ENCODE measurements at places on chromosomes 7 and 10.

DNA sequence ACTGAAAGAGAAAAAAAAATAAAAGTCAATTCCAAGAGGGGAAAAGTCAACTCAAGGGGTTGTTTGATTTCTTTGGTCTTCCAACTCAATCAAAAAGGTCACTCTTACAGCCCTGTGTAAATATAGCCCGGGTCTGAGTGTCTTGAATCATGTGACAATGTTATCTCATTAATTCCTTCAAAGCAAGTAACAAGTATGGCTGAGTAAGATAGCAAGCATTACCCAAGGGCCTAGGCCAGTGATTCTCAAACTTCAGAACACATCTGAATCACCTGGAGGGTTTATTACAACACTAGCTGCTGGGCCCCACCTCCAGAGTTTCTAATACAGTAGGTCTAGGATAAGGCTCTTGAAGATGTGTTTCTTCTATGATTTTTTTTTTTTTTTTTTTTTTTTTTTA lies 125.0 kb downstream of the PRLHR start:
- no peak for DNase-seq

DNA sequence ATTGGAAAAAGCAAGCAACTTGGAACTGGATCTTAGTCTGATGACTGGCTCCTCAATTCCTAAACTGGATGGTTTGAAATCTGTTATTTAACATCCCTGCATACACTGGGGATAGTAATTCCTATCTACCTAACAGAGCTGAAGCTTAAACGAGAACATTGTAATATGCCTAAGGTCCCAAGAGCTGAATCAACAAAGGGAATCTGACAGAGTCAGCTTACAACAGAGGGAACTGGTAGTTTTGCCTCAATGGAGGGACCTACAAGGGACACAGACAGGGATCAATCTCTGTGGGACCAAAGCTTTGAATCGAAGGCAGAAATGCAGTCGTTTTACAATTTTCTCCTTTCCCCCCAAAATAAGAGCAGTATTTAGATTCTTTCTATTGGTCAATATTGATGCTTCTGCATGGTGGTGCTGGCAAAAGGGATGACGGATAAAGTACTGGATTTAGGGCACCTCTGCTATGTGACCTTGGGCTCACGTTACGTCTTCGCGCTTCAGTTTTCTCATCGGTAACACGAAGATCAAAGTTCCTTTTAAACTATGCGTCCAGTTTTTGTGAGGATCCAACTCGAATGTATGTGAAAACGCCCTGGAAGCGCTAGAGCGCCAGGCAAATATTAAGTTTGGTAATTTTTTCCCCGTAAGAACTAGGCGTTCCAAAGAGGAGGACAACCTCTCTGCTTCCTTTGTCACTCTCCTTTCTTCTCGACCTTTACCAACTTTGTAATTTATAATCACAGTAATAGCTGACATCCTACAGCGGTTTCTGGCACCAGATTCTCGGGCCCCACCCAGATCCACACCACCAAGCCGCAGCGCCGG lies 1.1 kb downstream of the ACTR1A start:
- no peak for DNase-seq

- DNase-seq = no peak
These were observed 200.3 kb upstream of the ZMIZ1 start for GRCh38 chr10:78868456-78868855.

GRCh38 chr10:43196131-43196980 lies 58.1 kb downstream of the CSGALNACT2 start:
- no peak for DNase-seq

- DNase-seq = no peak
These were observed 73.2 kb upstream of the TPK1 start for GRCh38 chr7:144908943-144909556.

- no peak for DNase-seq
These were observed 37.1 kb upstream of the SEC61G start for GRCh38 chr7:54796150-54796549.

GRCh38 chr10:33858326-33858725 lies 523.9 kb upstream of the NRP1 start:
- DNase-seq = no peak

DNA sequence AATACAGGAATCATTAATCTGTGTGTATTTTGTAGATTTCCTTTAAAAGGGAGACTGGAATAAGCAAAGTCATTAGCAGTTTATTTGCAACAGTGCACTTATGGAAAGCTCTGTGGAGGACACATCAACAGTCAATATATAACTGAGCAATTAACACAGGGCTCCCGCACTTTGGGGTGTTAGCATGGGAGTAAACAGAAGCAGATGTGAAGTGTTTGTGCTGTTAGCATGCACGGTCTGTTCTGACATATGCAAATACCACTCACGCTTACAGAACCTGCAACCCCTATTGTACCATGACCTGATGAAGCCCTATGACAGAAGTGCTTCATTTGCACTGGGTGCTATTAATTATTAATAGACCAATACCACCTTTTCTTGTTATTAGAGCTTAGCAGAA lies 118.9 kb downstream of the PPP1R3A start:
- DNase-seq = no peak

GRCh38 chr10:131049016-131049415 lies 262.5 kb downstream of the TCERG1L start:
- DNase-seq = no peak

GRCh38 chr10:125985557-125986240 lies 89.3 kb downstream of the FANK1 start:
- no peak for DNase-seq

- DNase-seq = no peak
These were observed 75.3 kb downstream of the NDUFB2 start for GRCh38 chr7:140771826-140772225.

DNA sequence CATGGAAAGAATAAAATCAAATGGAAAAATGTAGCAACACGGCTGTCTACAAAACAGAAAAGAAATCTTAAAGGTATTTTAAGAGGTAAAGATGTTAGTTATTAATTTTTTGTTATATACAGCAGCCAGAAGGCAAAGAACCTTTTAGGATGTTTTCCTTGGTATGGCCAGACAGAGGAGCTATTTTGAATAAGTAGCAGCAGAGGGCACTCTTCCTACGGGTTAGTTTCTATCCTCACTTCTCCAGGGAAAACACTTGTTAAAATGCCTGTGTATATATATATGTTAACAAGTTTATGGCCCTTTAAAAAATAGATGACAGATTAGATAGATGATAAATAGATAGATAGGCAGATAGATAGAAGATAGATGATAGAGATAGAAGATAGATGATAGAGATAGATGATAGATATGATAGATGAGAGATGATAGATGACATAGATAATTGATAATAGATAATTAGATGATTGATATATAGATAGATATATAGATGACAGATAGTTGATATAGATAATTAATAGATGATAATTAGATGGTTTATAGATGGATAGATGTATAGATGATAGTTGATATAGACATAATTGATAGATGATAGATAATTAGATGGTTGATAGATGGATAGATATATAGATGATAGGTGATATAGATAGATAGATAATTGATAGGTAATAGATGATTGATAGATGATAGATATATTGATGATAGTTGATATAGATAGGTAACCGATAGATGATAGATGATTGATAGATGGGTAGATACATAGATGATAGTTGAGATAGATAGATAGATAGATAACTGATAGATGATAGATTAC lies 57.8 kb upstream of the WIPF3 start:
- no peak for DNase-seq

DNA sequence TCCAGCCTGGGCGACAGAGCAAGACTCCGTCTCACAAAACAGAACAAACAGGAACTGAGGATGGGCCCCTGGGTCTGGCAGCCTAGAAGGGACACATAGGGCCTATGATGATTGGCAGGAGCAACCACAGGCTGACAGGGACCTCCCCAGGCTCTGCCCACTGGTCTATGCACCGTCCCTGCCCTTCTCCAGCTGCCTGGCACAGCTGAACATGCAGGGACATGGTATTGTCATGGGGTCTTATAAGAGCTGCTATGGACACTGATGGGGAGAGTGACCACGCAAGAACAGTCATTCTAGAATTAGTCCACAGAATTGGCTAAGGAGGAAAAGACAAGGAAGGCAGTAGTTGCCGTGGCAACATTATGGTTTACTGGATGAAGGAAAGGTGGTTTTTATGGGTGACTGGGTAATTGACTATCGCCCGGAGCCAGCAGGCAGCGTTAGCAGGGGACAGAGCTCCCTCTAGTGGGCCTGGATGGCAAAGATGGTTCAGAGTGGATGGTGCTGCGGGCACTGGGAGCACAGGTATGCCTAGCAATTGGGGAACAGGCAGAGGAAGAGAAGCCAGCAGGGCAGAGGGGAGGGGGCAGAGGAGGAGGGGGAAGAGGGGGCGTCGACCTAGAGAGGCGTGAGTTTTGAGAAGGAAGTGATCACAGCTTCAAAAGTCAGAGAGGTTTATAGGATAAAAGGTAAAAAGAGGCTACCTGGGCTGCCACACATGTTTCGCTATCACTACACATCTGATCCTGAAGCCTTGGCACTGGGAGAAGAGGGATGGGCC lies 7.8 kb upstream of the TRIM56 start:
- peak; percentile 16 for DNase-seq

GRCh38 chr7:28891192-28891875 lies 66.8 kb downstream of the TRIL start:
- no peak for DNase-seq

DNA sequence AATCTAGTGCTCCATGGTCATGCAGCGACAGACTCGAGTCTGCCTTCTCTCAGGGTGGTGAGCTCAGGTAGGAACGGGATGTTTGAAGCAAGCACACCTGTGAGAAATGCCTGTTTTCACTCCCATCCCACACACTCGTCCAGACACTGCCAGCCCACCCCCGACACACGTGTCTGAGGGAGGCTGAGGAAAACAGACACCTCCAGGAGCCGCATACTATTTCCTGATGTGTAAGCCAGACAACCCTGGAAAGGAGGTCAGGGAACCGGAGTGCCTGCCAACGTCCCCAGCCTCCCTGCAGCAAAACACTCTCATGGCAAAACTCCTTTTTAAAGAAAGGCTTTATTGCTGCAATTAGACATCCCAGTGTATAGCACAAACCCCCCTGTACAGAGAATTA lies 80.2 kb downstream of the ALOX5 start:
- no peak for DNase-seq

DNA sequence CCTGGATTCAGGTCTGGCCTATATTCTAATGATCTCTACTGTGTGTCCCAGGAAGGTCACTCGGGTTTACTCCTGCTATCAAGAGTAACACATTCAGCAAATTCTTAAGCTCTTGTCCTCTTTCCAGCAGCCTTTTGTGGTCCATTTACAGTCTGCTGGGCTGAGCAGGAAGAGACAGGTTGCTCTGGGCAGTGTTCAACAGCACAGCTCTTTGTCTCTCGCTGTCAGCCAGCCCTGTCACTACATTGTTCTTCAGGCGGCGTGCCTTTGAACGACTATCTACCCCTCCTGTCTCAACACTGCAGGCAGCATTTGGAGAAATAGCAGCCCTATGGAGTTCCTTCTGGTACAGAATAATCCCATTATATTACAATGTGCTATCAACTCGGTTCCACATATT lies 192.2 kb upstream of the TBX20 start:
- DNase-seq = no peak

DNA sequence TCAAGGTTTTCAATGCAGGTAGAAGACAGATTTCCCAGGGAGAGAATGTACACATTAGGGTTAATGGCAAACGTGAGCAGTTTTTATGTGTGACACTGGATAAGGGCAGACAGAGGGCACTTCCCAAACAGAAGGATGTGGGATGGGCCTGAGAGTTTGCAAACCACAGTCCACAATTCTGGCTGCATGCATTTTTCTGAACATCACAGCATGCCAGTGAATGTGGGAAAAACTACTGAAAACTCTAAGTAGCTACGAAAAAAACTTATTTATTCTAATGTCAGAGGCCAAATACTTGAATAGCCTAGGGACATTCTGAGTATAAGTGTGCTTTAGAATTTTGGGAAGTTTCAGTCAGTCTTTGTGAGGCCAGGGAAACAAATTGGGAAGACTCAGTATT lies 145.9 kb downstream of the NRCAM start:
- no peak for DNase-seq

DNA sequence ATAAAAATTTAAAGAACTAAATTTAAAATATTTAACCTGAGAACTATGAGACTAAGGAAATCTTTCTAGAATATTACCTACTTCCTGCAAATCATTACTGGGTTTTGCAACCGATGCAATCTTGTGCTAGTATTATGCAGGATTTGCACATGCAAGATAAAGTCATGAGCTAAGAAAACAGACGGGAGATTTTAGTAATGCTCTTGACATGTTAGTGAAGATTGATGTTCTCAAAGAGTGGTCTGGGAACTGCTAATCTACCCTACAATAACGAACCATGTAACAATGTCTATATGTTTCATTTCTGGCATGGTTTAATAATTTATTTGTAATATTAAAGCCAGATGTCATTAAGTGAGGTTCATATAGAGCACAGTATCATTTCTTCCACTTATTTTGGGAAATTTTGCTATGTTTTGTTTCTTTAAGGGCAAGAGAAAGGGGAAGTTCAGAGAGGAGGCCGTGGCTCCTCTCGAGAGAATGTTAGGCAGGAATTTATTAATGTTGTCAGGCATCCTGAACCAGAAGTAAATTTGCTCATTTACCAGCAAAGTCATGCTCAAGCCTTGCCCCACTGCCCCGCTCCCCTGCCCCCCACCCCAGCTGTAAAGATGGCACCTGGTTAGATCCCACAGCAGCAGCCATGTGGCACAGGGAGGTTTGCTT lies 22.8 kb downstream of the LRRC17 start:
- DNase-seq = no peak

GRCh38 chr7:50197549-50197948 lies 104.5 kb upstream of the ZPBP start:
- no peak for DNase-seq

DNA sequence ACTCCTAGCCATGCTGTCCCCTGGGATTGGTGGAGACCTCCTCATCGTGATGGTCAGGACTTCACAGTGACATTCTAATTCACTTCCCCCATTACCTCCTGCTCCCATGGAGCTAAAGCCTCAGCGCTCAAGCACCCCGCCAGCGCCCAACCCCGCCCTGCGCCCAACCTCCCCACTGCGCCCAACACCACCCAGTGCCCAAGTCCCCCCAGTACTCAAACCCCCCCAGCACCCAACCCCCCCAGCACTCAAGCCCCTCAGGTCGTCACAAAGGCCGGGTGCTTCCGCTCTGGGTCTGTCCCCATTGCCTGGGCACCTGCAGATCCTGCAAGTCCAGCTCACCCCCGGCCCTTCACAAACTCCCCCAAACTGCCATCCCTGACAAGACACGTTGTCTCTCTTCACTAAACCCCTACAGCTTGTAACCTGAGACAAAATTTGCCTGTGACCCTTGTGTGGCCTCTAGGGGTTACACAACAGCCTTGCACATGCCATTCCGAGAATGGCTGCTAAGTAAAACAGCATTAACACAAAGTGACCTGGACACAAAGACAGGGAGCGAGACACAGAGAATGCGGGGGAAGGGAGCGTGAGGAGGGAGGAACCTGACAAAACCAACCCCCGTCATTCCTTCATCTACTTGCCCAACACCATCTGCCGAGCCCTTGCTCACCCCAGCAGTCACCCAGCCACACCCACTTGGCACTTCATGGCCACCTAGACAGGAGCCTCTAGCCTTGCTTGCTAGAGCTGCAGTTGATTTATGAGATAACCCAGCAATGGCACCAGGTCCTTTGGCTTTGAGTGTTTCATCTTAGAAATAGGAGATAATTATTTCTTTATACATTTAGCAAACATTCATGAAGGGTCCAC lies 107.8 kb downstream of the ADARB2 start:
- no peak for DNase-seq

GRCh38 chr7:92781117-92781720 lies 55.2 kb downstream of the CDK6 start:
- no peak for DNase-seq
